ENCODE measurements at places on chromosomes 3 and 15.

DNA sequence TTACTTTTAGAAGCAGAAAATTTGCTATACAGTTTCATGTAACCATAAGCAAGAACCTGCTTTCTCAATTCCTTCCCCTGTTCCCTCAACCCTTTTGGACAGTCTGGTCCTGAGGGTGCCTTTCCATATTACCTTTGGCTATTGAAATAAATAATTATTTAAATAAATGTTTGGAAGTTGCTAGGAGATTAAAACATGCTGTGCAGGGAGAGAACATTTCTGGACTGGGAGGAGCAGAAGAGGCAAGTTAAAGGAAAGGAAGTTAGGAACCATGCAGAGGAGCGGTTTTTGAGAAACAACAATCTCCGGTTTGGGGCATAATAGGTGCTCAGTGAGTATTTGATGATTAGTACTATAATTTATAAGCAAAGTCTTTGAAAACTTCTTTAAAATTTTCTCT, 41.8 kb downstream of the ZNF609 start:
- no peak for DNase-seq

DNA sequence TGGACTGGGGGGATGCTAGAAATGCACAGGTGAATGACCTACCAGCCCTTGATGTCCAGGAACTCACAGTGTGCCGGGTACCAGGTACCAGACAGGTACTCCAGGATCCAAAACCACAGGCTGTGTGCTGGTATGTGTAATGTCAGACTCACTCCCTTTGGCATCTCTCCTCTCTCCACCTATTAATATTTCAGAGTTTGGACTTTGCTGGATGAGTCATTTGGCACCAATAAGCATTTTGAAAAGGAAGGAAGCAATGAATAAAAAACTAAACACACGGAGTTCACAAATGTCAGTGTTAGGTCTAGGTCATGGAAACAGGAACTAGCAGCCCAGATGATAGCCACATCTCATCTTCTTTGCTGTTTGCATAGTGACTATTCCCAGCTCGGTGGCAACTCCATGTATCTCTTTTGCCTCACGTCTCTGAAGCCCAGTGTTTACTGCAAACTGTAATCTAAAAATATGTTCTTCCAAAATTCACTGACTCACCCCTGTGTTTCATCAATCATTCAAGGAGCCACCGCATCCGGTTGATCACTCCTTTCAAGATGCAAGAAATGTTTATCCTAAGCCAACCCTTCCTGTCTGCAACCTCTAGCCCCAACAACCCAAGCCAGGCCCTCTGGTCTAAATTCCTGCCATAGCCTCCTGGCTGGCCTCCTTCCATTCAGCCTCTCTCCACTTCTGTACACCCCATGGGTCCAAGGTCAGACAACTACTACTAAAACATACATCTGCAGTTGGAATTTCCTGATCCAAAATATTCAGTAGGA, 8.4 kb downstream of the ITGB5 start:
- DNase-seq = no peak

- no peak for DNase-seq
These were observed 4.0 kb upstream of the KLF15 start for GRCh38 chr3:126361211-126361610.

DNA sequence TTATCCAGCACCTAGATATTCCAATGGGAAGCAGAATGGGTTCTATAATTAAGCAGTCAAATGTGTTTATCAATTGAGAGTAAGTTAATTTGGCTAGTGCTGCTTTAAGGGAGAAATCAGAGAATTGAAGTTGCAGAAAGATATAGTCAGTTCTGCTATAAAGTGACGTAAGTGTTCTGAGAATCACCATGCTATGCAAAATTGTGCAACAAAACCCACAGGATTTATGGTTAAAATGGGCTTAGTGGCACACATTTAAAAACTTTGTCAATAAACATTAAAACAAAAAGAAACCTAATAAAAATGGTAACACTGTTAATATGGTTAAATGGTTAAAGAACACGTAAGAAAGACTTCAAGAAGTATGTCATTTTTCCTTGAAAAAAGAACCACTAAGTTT, 74.5 kb downstream of the TMEM108 start:
- DNase-seq = no peak

- no peak for DNase-seq
These were observed 98.2 kb downstream of the MYH15 start for GRCh38 chr3:108412121-108412750.

- no peak for DNase-seq
These were observed 3.8 kb upstream of the TMEM44 start for GRCh38 chr3:194637066-194637465.

DNA sequence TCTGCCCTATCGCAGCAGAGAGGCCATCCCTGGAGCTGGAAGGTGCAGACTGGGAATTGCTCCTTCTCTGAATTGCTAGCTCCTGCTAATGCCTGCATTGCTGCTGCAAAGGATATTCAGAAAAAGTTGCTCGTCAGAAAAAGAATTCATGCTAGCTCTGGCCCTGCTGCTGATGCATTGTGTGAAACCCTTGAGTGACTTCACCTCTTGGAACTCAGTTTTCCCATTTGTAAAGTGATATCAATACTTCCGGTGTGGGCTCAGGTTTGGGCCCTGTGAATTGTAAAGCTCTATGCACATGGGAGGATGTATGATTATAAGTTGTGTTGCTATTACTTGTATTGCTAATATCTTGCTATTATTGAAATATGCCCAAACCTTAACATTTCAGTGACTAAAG, 11.4 kb downstream of the SQOR start:
- DNase-seq = no peak

DNA sequence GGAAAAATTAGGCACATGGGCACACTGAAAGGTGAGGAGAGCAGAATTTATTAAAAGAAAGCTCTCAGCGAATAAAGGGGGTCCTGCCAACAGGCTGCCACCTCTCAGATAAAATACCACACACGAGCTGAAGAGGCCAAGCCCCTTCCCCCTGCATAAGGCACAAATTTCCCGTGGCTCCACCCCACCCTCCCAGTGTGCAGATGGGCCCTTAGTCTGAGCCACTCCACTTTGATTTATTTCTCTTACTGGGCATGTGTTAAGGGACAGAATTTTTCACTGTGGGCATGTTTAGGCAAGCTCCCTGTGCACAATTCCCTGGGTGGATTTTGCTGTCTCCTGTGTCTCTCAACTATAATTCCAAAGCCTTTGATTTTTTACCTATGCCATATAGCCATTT, 409.8 kb downstream of the TBL1XR1 start:
- DNase-seq = no peak

DNA sequence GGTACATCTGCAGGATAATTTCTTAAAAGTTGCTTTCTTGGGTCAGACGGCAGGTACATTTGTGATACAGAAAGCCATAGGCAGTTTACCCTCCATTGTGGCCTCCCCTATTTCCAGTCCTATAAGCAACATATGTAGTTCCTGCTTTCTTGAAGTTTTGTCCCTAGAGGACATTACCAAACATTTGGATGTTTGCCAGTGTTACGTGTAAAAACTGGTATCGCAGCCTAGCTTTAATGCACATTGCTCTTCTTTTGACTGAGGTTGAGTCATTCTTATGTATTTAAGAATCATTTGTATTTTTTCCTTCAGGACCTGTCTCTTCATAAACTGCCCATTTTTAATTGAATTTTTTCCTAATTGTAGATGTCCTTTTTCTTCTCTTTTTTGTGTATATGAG, 114.3 kb downstream of the DIPK2A start:
- no peak for DNase-seq

GRCh38 chr3:110528305-110529121, 543.1 kb upstream of the NECTIN3 start:
- DNase-seq = no peak

- no peak for DNase-seq
These were observed 11.9 kb upstream of the ARHGEF3 start for GRCh38 chr3:56813653-56813960.

GRCh38 chr3:55658270-55658669, 171.2 kb upstream of the WNT5A start:
- no peak for DNase-seq

DNA sequence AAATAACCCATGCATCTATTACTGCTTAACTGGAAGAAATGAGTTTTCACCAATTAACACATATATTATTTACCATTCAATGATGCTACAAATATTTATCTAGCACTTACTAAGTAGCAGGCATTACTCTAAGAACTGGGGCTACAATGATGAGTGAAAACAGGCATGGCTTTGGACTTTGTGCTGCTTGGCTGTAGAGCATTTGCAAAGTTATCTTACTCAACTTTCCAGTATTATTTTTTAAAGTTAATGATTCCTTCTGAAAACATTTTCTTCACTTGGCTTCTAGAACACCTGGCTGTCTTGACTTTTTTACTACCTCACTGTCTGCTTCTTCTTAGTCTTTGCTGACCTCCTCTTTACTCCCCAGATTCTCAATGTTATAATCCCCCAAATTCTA, 1.8 kb downstream of the C3orf33 start:
- no peak for DNase-seq

DNA sequence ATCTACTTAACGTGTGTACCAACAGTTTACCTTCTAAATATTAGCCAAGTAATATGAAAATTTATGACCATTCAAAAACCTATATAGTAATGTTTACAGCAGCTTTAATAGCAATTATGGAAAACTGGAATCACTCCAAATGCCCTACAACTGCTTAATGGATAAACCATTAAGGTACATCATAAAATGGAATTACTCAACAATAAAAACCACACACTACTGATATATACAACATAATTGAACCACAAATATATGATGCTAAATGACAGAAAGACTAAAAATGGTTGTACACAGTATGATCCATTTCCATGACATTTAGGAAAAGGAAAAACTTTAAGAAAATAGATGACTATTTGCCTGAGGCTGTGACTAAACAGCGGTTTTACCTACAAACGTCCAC, 467.1 kb upstream of the EPHA6 start:
- no peak for DNase-seq

DNA sequence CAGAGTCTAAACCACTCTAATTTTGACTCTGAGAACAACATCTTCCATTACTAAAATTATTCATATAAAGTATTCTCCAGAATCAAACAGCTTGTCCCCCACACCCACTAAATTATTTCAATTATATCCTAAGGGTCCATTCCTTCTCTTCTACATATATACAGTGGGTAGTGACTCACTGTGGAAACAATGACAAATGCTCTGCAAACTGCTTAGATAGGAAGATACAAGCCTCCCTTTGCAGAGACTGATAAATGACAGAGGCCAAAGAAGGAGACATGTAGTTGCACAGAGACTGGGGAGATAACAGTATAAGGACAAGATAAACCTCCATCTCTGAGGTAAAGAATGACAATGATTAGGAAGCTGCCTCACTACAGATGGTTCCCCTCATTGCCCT, 1087.4 kb downstream of the AGBL1 start:
- DNase-seq = no peak

- DNase-seq = no peak
These were observed 30.5 kb downstream of the CACNA2D2 start for GRCh38 chr3:50472958-50473357.

- DNase-seq = no peak
These were observed 249.9 kb downstream of the ROBO1 start for GRCh38 chr3:79517766-79518413.

- no peak for DNase-seq
These were observed 31.3 kb downstream of the LDHAL6B start for GRCh38 chr15:59237924-59238331.

DNA sequence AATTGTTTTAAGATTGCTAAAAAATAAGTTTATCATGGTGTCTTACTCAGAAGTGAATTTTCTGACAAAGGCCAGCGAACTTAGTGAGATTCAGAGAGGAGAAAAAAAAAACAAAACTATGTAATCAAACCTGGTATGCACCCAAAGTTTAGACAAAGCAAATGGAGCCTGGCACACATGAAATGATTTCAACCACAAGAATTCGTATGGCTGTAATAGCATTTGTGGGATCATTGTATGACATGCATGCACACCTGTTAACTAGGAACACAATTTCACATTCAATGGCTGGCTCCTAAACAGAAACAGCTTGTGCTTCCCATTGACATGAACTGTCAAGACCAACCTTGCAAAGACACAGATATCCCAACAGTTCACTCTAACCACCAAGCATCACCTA, 94.6 kb downstream of the ZIC4 start:
- DNase-seq = no peak

GRCh38 chr3:181773921-181774320, 62.2 kb downstream of the SOX2 start:
- DNase-seq = no peak

DNA sequence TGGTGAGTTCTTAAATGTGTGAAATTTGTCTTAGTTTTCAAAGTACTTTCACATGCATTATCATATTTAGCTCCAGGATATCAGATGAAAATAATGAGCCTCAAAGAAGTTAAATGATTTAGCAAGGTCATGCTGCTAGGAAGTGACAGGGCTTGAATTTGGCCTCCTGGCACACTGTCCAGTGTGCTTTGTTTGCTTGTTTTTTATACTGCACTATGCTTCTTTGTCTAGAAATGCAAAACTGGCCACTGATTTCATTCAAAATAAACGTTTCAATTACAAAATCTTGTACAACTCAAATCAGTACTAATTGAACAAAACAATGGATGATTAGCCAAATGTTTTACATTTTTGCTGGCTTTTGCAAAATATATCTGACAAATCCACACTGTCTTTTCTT, 583.3 kb upstream of the CBLB start:
- DNase-seq = no peak
